ENCODE measurements at places on chromosomes 3 and 15. TPM values are rescaled to one million over a fixed set of nuclear protein-coding genes. Genes with fewer than 3 reads are reported as not detected.

DNA sequence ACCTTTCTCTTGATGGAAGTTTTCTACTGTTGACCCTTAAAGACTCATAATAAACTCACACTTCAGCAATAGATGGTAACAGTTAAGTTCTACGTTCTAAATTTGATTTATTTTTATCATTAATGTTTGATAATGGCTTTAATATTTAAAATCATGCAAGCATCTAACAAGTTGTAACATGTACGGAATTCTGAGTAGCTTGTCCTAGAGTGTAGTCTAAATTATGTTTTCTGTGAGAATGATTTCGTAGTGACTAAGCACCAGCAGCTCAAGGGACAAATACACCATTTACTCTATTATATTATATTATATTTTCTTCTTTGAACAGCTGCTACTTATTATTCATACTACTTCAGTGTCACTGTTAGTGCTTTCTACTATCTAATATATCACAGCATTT, 345.6 kb downstream of the NLGN1 start:
- no peaks in the 10 kb centered on the region for H3K36me3 ChIP-seq
- H3K27ac ChIP-seq, result no peak overlapping the region
- H3K27me3 ChIP-seq, result no peaks in the 10 kb centered on the region
- H3K4me1 ChIP-seq, result no peaks in the 10 kb centered on the region

DNA sequence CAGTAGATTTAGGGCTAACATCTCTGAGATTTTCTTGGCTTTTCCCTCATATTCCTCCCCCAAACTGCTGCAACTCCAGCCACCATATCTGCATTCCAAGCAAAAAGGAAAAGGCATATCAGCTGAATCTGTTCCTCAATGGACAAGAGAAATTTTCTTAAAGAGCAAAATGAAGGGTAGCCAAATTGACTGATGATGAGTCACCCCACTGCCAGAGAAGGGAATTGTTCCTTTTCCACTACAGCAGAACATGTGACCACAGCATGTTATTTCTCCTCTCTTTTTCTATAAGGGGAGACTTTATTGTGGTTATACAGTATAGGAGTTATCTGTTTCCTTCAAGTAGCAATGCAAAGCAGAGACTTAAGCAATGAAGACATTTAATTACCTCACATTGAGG, 172.5 kb downstream of the MTHFS start:
- no peaks in the 10 kb centered on the region for H3K4me1 ChIP-seq
- H3K4me3 ChIP-seq, result no peak overlapping the region
- no peaks in the 10 kb centered on the region for H3K27me3 ChIP-seq
- no peaks in the 10 kb centered on the region for H3K36me3 ChIP-seq
- H3K27ac ChIP-seq, result no peak overlapping the region
- no peak for DNase-seq

- peak overlapping the region; percentile 29 for H3K4me3 ChIP-seq
- H3K27ac ChIP-seq, result no peak overlapping the region
- no peaks in the 10 kb centered on the region for H3K36me3 ChIP-seq
- peaks cover 6% of the 10 kb centered on the region for H3K4me1 ChIP-seq
- no peak for DNase-seq
- no peaks in the 10 kb centered on the region for H3K27me3 ChIP-seq
Observed at GRCh38 chr3:64561868-64562267, 125.9 kb downstream of the ADAMTS9 start.

- no peak overlapping the region for H3K27ac ChIP-seq
- no peak for DNase-seq
- H3K36me3 ChIP-seq, result no peaks in the 10 kb centered on the region
- no peaks in the 10 kb centered on the region for H3K27me3 ChIP-seq
- H3K4me1 ChIP-seq, result no peaks in the 10 kb centered on the region
- H3K4me3 ChIP-seq, result no peak overlapping the region
Observed at GRCh38 chr15:66570842-66571478, 5.2 kb upstream of the LCTL start.

GRCh38 chr3:131645638-131646037, 142.9 kb upstream of the MRPL3 start:
- no peak overlapping the region for H3K4me3 ChIP-seq
- H3K27ac ChIP-seq, result no peak overlapping the region
- no peaks in the 10 kb centered on the region for H3K27me3 ChIP-seq
- H3K36me3 ChIP-seq, result no peaks in the 10 kb centered on the region
- no peak for DNase-seq
- H3K4me1 ChIP-seq, result no peaks in the 10 kb centered on the region

GRCh38 chr3:179848711-179849110, 188.0 kb downstream of the PEX5L start:
- H3K27ac ChIP-seq, result no peak overlapping the region
- H3K4me1 ChIP-seq, result no peaks in the 10 kb centered on the region
- no peak for DNase-seq
- H3K27me3 ChIP-seq, result no peaks in the 10 kb centered on the region
- H3K36me3 ChIP-seq, result no peaks in the 10 kb centered on the region

GRCh38 chr3:158846803-158847451, 45.1 kb downstream of the MFSD1 start:
- no peaks in the 10 kb centered on the region for H3K36me3 ChIP-seq
- H3K27ac ChIP-seq, result no peak overlapping the region
- no peaks in the 10 kb centered on the region for H3K27me3 ChIP-seq

GRCh38 chr15:31336593-31337295, 10.1 kb downstream of the KLF13 start:
- H3K4me1 ChIP-seq, result peaks cover 84% of the 10 kb centered on the region
- H3K27ac ChIP-seq, result peak overlapping the region; percentile 70
- no peak overlapping the region for H3K4me3 ChIP-seq
- H3K36me3 ChIP-seq, result no peaks in the 10 kb centered on the region

GRCh38 chr3:144852999-144853398, 881.4 kb downstream of the DIPK2A start:
- H3K27ac ChIP-seq, result no peak overlapping the region
- H3K4me3 ChIP-seq, result no peak overlapping the region
- no peaks in the 10 kb centered on the region for H3K27me3 ChIP-seq
- no peaks in the 10 kb centered on the region for H3K4me1 ChIP-seq

GRCh38 chr3:132781922-132782321, 59.7 kb upstream of the NPHP3 start:
- H3K27me3 ChIP-seq, result no peaks in the 10 kb centered on the region
- H3K36me3 ChIP-seq, result no peaks in the 10 kb centered on the region
- H3K4me3 ChIP-seq, result no peak overlapping the region
- DNase-seq, result no peak
- H3K4me1 ChIP-seq, result no peaks in the 10 kb centered on the region

GRCh38 chr15:63372018-63372705, 9.5 kb downstream of the CA12 start:
- no peak overlapping the region for H3K4me3 ChIP-seq
- H3K27me3 ChIP-seq, result no peaks in the 10 kb centered on the region
- no peaks in the 10 kb centered on the region for H3K36me3 ChIP-seq
- H3K4me1 ChIP-seq, result no peaks in the 10 kb centered on the region
- DNase-seq, result no peak
- H3K27ac ChIP-seq, result no peak overlapping the region

GRCh38 chr3:58041182-58041825, 33.1 kb downstream of the FLNB start:
- H3K36me3 ChIP-seq, result no peaks in the 10 kb centered on the region
- H3K27me3 ChIP-seq, result no peaks in the 10 kb centered on the region
- H3K27ac ChIP-seq, result no peak overlapping the region
- no peak for DNase-seq
- H3K4me1 ChIP-seq, result peaks cover 32% of the 10 kb centered on the region

DNA sequence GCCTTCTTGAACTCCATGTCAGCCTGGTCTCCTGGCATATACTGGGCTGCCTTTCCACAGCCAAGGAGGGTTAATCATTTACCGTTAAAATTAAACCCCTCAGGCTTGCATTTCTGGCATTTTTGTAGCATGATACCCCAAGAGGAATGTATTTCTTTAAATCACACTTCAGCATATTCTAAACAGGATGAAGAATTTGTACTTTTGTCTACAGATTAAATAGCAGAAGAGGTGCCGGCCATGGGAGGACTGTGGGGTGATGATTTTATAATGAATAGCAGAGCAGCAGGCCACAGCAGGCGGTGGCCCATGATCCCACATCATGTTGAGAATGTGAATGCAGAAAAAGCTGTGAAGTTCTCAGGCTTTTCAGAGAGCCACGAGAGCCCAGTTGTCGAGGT, 90.2 kb downstream of the ARNT2 start:
- no peak overlapping the region for H3K4me3 ChIP-seq
- no peaks in the 10 kb centered on the region for H3K36me3 ChIP-seq
- DNase-seq, result no peak
- H3K4me1 ChIP-seq, result peaks cover 21% of the 10 kb centered on the region

DNA sequence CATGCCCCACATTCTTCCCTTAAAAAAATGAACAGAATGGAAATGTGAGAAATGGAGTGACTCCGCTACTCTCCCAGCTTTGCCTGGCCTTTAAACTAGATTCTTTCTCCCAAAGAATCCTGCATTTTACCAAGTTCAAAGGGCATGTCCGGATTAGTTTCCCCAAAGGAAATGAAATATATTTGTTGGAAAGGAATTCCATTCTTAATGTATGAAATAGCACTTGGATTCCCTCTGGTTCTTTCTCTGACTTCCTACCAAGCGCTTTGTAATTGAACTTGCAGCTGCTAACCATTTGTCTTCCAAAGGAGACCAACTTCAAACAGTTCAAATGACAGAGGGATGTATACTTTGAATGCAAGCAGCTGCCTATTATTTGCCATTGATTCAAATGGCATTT, 18.9 kb downstream of the MAP2K1 start:
- no peak for DNase-seq
- no peak overlapping the region for H3K27ac ChIP-seq
- H3K27me3 ChIP-seq, result no peaks in the 10 kb centered on the region
- H3K4me1 ChIP-seq, result peaks cover 15% of the 10 kb centered on the region
- H3K4me3 ChIP-seq, result no peak overlapping the region

- H3K36me3 ChIP-seq, result no peaks in the 10 kb centered on the region
- no peak overlapping the region for H3K4me3 ChIP-seq
- no peaks in the 10 kb centered on the region for H3K4me1 ChIP-seq
- no peak for DNase-seq
Observed at GRCh38 chr3:178422406-178422805, 113.8 kb upstream of the KCNMB2 start.

- H3K4me3 ChIP-seq, result no peak overlapping the region
- no peak overlapping the region for H3K27ac ChIP-seq
- H3K4me1 ChIP-seq, result no peaks in the 10 kb centered on the region
- H3K27me3 ChIP-seq, result no peaks in the 10 kb centered on the region
- H3K36me3 ChIP-seq, result no peaks in the 10 kb centered on the region
Observed at GRCh38 chr3:23931597-23931996, 13.5 kb upstream of the NR1D2 start.

- no peaks in the 10 kb centered on the region for H3K4me1 ChIP-seq
- H3K27me3 ChIP-seq, result no peaks in the 10 kb centered on the region
- no peak overlapping the region for H3K27ac ChIP-seq
- no peak overlapping the region for H3K4me3 ChIP-seq
- DNase-seq, result no peak
Observed at GRCh38 chr3:141511361-141511760, 24.5 kb downstream of the RASA2 start.

DNA sequence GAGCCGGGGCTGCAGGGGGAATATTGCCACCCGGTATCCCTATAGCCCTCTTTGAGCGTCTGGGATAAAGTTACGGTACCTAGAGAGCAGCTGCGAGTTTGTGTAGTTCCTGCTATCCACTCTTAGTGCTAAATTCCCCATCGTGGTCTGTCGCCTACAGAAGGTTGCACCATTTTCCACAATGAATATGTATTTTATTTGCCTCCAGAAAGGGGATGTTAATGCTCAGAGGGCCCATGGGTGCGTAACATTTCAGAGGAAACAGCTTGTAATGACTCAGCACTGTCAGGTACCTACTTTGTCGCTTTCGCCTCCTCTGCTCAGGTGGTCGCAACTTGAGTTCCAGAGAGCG, 1.1 kb downstream of the SLCO3A1 start:
- H3K27me3 ChIP-seq, result no peaks in the 10 kb centered on the region
- peak overlapping the region; percentile 95 for H3K27ac ChIP-seq
- no peaks in the 10 kb centered on the region for H3K36me3 ChIP-seq
- H3K4me1 ChIP-seq, result peaks cover 20% of the 10 kb centered on the region
- no peak for DNase-seq
- H3K4me3 ChIP-seq, result peak overlapping the region; percentile 67

DNA sequence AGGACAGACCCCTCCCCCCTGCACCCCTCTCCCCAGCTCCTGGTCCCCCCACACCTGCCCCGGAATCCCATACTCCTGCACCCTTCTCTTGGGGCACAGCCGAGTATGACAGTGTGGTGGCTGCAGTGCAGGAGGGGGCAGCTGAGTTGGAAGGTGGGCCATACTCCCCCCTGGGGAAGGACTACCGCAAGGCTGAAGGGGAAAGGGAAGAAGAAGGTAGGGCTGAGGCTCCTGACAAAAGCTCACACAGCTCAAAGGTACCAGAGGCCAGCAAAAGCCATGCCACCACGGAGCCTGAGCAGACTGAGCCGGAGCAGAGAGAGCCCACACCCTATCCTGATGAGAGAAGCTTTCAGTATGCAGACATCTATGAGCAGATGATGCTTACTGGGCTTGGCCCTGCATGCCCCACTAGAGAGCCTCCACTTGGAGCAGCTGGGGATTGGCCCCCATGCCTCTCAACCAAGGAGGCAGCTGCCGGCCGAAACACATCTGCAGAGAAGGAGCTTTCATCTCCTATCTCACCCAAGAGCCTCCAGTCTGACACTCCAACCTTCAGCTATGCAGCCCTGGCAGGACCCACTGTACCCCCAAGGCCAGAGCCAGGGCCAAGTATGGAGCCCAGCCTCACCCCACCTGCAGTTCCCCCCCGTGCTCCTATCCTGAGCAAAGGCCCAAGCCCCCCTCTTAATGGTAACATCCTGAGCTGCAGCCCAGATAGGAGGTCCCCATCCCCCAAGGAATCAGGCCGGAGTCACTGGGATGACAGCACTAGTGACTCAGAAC, 9.8 kb downstream of the MAP1A start:
- DNase-seq, result no peak
- H3K4me3 ChIP-seq, result no peak overlapping the region
- H3K27me3 ChIP-seq, result no peaks in the 10 kb centered on the region
- no peak overlapping the region for H3K27ac ChIP-seq
- no peaks in the 10 kb centered on the region for H3K36me3 ChIP-seq

- H3K27me3 ChIP-seq, result no peaks in the 10 kb centered on the region
- no peaks in the 10 kb centered on the region for H3K36me3 ChIP-seq
- DNase-seq, result no peak
- H3K27ac ChIP-seq, result no peak overlapping the region
- H3K4me1 ChIP-seq, result no peaks in the 10 kb centered on the region
- H3K4me3 ChIP-seq, result no peak overlapping the region
Observed at GRCh38 chr3:2452249-2452648, 353.6 kb downstream of the CNTN4 start.

GRCh38 chr15:74433592-74434262, at the start of gene SEMA7A:
SEMA7A (minus strand) TSS chr15:74433958; CDS start chr15:74433918, 40 bp downstream.
- H3K4me1 ChIP-seq, result peaks cover 45% of the 10 kb centered on the region
- no peaks in the 10 kb centered on the region for H3K27me3 ChIP-seq
- peak within 1 kb of the TSS; percentile 78 for H3K4me3 ChIP-seq
- no peaks in the 10 kb centered on the region for H3K36me3 ChIP-seq
- H3K27ac ChIP-seq, result peak within 1 kb of the TSS; percentile 79

SLC15A2 gene
- total RNA-seq, result 21.8 TPM

DUOXA1 gene
- 0.94 TPM for total RNA-seq

MESP2 gene
- 2.2 TPM for total RNA-seq

PLSCR5 gene
- total RNA-seq, result not detected

FSTL1 gene
- 35.0 TPM for total RNA-seq

ANKRD63 gene
- total RNA-seq, result 3.1 TPM

BOC gene
- total RNA-seq, result 24.5 TPM

TTC21A gene
- 74.3 TPM for total RNA-seq

AQP9 gene
- total RNA-seq, result not detected

ARHGAP31 gene
- 5.6 TPM for total RNA-seq
